ENCODE measurements at places on chromosomes 5 and 9. TPM values are rescaled to one million over a fixed set of nuclear protein-coding genes. Genes with fewer than 3 reads are reported as not detected.

- no peaks in the 10 kb centered on the region for H3K27me3 ChIP-seq
- H3K36me3 ChIP-seq, result peaks cover 18% of the 10 kb centered on the region
- H3K4me1 ChIP-seq, result peaks cover 34% of the 10 kb centered on the region
- peak overlapping the region; percentile 98 for H3K27ac ChIP-seq
Observed at GRCh38 chr9:97695995-97696802, 941 bp downstream of the XPA start.

OBP2A gene
- total RNA-seq, result not detected

FOXD4 gene
- 0.33 TPM for total RNA-seq

DNA sequence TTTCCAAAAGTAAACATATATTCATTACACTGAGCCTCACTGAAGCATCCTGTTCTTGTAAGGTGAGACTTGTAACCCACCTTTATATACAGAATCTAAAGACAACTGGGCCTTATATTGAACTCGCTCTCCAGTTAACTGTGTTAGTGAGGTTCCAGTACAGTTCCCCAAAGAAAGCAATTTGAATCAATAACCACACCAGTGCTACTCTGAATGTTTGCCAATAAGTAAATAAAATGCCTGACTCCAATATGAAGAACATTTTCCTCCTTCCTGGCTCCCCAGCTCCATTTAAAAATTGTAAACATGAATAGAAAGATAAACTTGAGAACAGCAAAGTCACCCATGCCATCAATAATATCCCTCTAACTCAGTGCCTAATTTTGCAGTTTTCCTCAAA, 50.1 kb downstream of the FBXW11 start:
- DNase-seq, result no peak
- H3K27ac ChIP-seq, result peak overlapping the region; percentile 55
- no peak overlapping the region for H3K4me3 ChIP-seq
- H3K4me1 ChIP-seq, result peaks cover 80% of the 10 kb centered on the region
- no peaks in the 10 kb centered on the region for H3K27me3 ChIP-seq

DMRT3 gene
- not detected for total RNA-seq

DNA sequence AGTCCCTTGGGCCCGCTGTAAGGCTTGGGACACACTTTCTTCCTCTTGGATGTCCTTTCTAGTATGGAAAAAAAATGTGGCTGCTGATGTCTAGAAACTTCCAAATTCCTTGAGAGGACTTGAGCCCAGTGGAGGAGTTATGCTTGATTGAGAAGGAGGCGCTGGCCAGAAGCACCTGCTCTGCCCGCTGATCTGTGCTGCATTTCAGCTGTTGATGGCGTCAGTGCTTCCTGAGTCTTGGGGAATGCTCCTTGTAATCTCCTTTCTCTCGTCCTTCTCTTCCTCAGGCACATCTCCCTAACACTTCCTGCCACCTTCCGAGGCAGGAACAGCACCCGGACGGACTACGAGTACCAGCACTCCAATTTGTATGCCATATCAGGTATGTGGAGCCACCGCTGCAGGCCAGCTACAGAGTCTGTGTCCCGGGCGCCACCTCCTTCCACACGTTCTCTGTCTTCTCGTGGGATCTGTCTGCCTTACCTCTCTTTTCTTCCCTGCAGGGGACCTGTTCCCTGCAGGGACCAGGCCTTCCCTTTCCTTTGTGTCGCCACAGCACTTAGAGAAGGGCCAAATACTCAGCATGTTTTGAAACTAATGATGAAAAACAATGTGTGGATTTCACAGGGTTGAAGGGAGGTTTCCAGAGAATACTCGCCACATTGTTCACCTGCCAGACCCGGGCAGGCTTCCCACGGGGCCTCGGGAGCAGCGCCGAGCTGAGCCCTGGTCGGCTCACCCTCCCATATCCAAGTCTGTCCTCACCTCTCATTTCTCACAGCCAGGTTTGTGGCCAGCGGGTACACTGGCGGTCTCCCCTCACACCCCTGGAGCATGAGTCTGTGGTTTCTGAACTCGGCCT, 95.2 kb downstream of the MVB12B start:
- peaks cover 8% of the 10 kb centered on the region for H3K4me1 ChIP-seq
- H3K27me3 ChIP-seq, result no peaks in the 10 kb centered on the region

Data from esophagus muscularis mucosa (tissue), 4 donors.